Stimulated activated CD4-positive, alpha-beta T cell treated with anti-CD3 and anti-CD28 coated beads, Interleukin-4, amount 100 ng/mL, for 48 hours (primary cell): ENCODE measurements at places on chromosomes 7 and 10.

GRCh38 chr10:129626309-129626708 is 159.3 kb downstream of the MGMT start:
- no peak for DNase-seq

GRCh38 chr10:114346176-114347031 is 57.9 kb downstream of the AFAP1L2 start:
- no peak for DNase-seq

DNA sequence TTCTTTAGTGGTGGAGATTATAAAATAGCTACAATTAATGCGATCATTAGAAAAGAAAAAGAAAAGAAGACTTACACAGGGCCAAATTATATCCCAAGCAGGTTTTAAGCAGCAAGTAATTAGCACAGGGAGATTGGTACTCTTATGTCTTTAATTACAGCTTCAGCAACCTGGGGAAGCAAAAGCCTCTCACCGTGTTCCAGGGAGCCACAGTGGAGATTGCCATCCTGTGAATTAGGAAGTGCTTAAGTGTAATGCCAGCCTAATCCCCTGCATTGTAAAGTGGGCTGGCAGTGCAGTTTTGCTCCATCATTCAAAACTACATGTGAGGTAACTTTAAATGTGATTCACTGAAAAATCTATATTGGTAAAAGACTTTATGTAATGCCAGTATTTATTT is 533.5 kb upstream of the COBL start:
- DNase-seq, result no peak

DNA sequence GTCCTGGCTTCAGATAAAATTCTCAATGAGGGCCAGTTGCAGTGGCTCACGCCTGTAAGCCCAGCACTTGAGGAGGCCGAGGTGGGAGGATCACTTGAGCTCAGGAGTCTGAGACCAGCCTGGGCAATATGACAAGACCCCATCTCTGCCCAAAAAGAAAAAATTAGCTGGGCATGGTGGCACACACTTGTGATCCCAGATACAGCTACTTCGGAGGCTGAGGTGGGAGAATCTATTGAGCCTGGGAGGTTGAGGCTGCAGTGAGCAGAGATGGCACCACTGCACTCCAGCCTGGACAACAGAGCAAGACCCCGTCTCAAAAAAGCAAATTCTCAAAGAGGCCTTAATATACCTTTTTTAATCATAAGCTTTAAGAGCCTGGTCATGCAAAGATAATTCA is 142.9 kb downstream of the CUX1 start:
- no peak for DNase-seq

DNA sequence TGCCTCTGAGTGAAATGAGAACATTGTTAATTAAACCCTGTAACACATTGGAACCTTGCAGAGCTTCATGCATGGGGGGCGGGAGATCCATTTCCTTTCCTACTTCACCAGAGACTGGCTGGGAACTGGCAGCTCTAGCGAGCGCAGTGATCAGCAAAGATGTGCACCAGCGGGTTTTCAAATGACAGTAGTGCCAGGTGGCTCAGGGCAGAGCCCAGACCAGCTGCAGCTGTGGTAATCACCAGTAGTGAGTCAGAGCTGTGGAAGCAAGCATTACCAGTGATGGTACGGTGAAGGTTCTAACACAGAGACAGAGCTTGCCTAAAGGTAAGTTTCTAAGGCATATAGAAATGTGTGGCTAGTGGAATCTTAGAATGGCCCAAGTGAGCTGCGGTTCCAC is 1009.7 kb upstream of the CELF2 start:
- no peak for DNase-seq

DNA sequence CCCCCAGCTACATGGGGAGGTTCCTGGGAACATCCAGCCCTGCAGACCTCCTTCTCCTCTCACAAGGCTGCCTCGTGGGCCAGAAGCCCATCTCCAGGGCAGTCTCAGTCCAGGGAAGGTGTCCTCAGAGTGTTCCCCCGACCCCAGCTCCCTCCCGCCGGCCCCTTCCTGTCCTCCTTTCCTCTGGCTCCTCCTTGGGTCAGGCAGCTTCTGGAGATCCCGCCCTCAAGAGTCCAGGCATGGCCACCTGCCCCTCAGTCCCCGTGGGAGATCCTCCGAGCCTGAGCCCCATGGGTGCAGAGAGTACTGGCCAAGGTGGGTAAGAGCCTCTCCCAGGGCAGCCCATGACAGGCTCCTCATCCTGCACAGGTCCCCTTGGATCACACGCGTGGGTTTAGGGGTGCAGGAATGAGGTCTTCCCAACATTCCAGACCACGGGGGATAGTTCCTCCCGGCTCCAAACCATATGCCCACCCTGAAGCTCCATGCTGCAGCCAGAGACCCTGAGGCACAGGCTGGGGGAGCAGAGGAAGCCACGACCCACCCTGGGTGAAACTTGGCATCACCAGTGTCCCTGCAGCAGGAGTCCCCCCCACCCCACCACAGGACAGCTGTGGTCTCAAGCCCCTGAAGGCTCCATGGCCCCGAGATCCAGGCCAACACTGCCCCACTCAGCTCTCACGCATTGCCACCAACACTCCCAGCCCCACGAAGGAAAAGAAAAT is 65.5 kb downstream of the OAT start:
- DNase-seq, result no peak

- DNase-seq, result no peak
These were observed 294.4 kb upstream of the MYO3A start for GRCh38 chr10:25639646-25640045.

DNA sequence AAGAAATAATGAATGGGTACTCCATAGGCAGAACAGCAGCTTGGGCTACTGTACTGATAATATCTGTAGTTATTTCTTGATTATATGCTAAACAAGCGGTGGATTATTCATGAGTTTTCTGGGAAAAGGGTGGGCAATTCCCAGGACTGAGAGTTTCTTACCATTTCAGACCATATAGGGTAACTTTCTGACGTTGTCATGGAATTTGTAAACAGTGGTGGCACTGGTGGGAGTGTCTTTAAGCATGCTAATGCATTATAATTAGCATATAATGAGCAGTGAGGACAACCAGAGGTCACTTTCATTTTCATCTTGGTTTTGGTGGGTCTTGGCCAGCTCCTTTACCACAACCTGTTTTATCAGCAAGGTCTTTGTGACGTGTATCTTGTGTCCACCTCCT is 399.7 kb downstream of the CDC14C start:
- DNase-seq, result no peak

DNA sequence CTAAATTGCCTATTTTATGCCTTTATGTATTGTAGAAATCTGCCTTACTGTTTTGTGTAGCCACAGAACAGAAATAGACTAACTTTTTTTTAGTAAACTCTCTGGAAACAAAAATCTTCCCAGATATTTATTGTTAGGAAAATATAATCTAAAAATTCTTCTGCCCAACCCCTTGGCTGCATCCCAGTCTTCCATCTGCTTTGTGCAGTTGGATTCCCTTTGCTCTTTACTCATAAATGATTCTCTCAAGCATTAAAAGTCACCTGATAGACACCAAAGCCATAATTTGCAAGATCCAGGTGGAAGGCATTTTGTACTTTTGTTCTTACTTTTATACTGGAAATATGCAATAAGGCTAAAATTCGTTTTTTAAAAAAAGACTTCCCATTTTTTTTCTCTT is 6.1 kb upstream of the CAV2 start:
- DNase-seq, result no peak

- DNase-seq, result no peak
These were observed 264.0 kb downstream of the INHBA start for GRCh38 chr7:41438705-41439514.

- no peak for DNase-seq
These were observed 34.1 kb upstream of the KCNMA1 start for GRCh38 chr10:77671594-77672252.

DNA sequence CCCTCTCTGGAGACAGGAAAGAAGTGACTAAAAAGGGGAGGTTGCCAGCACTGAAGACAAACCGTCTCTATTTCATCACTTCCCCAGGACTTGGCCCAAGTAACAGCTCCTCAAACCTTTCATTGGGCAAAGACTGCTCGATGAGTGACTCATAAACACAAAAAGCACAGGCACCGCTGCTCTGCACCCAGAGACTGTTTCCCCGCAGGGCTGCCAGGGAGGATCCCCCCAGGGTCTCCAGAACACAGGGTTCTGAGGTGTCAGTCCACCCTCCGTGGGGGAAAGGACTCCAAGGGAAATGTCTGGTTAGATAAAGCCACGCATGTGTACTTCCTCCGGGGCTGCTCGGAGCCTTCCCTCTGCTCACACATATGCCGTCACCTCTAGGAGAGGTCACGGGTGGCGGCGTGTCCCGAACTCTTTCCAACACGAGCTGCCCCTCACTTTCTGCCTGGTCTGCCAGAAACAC is 59.9 kb downstream of the INSIG1 start:
- no peak for DNase-seq

GRCh38 chr10:3372281-3372680 is 199.7 kb upstream of the PITRM1 start:
- DNase-seq, result no peak

DNA sequence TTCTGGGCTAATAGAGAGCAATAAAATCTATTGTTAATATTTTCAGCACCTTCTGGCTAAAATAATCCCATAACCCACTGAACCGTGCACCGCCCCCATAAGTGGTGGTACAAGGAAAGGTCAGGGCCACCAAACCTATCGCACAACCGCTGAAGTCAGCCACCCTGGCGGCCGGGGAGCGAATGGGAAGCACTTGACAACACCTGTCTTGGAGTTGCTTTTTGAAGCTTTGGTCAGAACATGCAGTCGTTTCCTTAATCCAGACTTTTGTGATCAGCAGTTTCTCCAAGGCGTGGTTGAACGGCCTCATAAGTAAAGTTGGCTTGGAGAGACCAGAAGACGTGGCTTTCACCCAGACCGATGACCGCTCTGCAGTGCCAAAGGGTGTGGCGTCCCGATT is 97.4 kb downstream of the DNAJB6 start:
- no peak for DNase-seq

DNA sequence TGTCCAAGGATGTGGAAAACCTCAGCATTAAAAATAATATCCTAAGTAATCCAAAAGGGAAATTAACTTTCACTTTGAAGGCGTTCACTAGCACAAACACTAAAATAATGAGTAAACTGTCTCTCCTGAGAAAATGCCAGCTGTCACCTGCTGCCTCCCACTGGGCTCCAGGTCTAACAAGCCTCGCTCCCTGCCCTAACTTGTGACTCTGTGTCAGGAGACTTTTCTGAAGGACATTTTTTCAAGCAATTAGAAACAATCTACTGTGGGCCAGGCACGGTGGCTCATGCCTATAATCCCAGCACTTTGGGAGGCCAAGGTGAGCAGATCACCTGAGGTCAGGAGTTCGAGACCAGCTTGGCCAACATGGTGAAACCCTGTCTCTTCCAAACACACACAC is 72.8 kb upstream of the GLCCI1 start:
- DNase-seq, result no peak

DNA sequence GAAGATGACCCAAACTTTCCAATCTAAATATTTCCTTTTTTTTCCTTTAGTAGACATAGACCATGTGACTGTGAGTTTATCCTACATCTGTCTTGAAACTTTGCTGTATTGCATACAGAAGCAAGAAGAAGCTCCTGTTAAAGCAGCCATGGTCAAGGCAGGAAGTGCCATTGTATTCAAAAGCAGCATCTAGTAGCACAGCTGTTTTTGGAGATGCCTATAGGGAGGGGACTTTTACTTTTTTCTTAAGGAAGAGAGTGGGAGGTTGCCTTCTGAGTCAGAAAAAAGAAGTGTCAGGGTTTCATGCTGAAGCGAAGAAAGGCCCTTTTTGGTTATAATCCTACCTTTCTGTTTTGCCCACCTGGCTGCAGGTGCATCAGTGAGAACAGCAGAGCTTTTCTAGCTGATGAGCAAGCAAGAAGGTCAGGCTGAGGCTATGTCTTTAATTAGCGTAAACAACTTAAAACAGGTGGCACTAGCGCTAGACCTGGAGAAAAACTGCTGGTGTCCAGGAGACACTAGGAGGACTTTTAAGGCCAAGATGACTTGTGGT is 234.1 kb upstream of the AGK start:
- no peak for DNase-seq

GRCh38 chr7:29328811-29329210 is 134.2 kb downstream of the CHN2 start:
- DNase-seq, result no peak

GRCh38 chr7:126662856-126663255 is 589.9 kb downstream of the GRM8 start:
- DNase-seq, result no peak

- DNase-seq, result no peak
These were observed 10.2 kb upstream of the CUL1 start for GRCh38 chr7:148688526-148688925.

- no peak for DNase-seq
These were observed 230.6 kb upstream of the FZD8 start for GRCh38 chr10:35872671-35873070.

GRCh38 chr7:98930921-98931320 is 52.6 kb downstream of the TRRAP start:
- DNase-seq, result peak; percentile 4

DNA sequence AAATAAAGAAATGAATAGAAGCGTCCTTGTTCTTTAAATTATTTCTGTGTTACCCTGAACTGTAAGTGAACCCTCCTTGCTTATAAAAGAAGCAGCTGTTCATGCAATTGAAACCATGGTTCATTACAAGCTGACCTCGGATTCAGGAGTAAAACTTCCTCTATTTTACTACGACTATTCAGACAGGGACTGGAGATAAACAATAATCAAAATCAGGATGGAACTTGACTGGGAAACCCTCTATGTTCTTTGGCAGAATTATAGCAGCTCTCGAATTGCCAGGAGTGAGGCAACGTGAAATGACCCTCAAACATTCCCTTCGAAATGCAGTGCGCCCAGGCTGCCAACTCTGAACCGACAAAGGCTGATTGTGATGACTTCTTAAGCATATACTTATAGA is 172.1 kb downstream of the CYP26A1 start:
- DNase-seq, result no peak

DNA sequence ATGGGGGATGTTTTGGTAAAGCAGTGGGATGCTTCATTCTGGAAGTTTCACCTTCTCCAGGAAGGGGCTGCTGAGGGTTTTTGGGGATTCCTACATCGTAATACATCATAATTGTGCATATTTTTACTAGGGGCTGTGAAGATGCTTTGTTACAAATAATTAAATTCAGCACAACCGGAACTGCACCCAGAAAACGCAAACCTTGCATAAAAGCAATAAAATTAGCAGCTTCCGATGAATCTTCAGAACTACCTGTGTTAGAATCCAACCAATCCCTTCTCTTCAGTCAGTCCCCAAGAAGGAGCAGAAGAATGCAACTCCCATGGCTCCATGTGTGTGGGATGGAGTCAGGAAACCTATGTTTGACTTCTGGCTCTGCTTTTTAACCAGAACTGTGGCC is 48.4 kb upstream of the HMX3 start:
- no peak for DNase-seq

GRCh38 chr10:106734220-106734619 is 430.3 kb downstream of the SORCS1 start:
- no peak for DNase-seq

GRCh38 chr10:44990302-44990655 is 10.4 kb upstream of the ZNF22 start:
- no peak for DNase-seq

- DNase-seq, result no peak
These were observed 263.2 kb downstream of the POU6F2 start for GRCh38 chr7:39240864-39241263.

DNA sequence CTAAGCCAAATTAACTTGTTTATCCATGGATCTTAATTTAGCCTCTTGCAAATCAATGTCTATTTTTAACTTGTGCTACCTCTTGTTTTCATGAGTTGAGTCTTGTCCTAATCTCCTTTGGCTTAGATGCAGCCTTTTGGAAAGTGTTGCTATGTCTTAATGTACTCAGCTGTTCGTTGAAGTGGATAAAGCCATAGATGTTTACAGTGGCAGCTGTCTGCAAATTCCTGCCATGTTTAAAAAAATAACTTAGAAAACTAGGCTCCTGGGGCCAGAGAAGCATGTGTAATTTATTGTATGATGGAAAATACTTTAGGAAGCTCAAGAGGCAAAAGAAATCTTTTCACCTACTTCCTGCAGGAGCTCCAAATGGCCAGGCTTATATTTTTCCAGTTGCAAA is 253.1 kb upstream of the RHOBTB1 start:
- no peak for DNase-seq
